ENCODE measurements at places on chromosomes 1 and 21.

DNA sequence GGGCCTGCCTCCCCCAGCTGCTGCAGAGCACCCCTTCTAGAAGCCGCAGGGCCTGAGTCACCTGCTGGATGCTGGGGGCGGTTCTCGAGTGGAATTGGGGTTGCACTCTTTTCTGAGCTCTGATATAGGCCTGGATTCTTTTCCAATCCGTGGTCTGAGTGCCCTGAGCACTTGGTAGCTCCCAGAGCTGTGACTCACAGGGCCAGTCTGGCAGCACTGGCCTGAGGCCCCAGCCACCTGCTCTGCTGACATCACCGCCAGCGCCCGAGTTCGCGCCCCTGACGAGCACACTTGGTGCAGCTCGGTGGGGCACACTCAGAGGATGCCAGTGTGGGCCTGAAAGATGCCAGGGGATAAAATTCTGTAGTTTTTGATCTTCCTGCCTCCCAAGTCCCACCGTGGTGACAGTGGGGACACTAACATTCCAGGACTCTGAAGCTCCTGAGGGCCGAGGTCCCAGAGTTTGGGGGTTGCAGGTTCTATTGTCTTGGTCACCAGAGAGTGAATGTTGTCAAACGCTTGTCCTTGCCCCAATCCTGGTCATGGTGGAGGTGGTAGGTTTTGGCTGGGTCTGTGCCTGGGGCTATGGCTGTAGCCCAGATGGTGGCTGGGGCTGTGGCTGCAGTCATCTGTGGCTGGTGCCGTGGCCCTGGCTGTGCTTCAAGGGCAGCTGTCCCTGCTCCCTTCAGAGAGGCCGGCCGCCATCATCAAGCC is 74.6 kb downstream of the OBSCN start:
- peak; percentile 93 for DNase-seq

DNA sequence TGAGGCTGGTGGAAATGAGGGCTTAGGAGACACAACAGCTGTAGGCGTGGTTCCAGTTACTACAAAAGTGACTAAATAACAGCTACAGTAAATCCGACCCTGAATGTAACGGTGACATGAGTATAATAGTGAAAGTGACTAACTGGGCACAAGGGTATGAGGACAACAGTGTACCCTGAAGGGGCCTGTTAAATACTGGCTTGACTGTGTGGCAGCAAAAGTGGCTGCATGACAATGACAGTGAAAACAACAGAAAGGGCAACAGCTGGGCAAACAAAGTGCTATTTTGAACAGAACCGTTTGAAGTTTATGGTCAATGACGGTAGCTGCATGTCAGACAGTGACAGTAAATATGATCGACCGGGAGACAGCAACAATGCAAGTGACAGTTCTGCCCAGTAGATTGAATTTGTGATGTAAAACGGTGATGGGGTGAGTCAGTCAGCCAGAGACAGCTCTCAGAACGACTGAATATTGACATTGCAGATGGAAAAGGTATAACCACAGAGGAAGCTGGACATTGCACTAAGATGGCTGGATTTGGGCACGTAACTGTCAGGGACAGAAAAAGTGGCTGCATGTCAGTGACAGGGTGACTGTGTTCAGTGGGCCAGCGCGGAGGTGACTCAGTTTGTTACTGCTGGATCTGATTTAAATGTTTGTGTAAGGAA is 1.2 kb upstream of the ZBTB40 start:
- peak; percentile 81 for DNase-seq

GRCh38 chr21:21046063-21046462 is 47.9 kb downstream of the NCAM2 start:
- no peak for DNase-seq

DNA sequence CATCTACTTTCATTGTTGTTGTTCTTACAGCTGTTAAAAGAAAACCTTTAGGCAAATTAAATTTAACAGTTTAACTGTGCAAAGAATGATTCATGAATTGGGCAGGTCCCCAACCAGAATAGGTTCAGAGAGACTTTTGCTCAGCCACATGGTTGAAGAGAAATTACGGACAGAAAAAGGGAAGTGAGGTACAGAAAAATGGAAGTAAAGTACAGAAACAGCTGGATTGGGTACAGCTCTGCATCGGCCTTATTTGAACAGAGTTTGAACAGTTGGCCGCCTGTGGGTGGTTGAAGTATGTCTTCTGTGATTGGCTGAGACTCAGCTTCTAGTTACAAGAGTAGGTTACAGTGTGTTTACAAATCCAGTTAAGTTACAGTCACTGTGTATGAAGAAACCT is 210.1 kb downstream of the FGGY start:
- peak; percentile 84 for DNase-seq

GRCh38 chr1:111487133-111487532 is 13.3 kb downstream of the C1orf162 start:
- no peak for DNase-seq

- peak; percentile 76 for DNase-seq
Measured at GRCh38 chr1:54609301-54609921, 13.9 kb downstream of the FAM151A start.

DNA sequence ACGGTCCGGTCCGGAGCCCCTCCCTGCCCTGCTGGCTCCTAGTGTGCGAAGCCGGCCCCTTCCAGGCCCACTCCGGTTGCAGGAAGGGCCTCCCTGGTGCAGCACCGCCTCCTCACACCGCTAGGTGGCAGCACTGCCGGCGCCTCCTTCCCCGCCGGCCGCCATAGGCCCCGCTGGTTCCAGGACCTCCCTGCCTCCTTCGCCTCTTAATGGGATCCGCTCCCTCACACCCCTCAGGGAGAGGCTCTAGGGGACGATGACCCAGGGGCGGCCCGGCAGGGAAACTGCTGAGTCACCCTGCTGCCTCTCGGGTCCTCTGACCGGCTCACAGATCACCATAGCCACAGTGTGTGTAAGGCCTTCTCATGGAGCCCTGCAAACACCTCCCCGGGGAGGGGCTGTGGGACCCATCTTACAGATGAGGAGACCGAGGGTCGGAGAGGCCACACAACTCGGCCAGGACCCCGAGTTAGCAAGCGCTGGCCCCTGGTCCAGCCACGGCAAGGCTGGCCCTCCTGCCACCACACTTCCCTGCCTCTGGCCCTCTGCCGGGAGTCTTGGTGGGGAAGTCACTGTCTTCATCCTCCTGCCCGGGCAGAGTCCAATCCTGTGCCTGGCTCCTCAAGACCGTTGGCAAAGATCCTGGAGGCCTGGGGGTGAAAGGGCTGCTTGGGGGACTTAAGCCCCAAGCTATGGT is 1.6 kb upstream of the AJAP1 start:
- DNase-seq: peak; percentile 5

- DNase-seq: no peak
Measured at GRCh38 chr1:208628022-208628914, 384.1 kb upstream of the PLXNA2 start.

GRCh38 chr21:32332463-32332951 is 33.9 kb downstream of the MRAP start:
- no peak for DNase-seq

DNA sequence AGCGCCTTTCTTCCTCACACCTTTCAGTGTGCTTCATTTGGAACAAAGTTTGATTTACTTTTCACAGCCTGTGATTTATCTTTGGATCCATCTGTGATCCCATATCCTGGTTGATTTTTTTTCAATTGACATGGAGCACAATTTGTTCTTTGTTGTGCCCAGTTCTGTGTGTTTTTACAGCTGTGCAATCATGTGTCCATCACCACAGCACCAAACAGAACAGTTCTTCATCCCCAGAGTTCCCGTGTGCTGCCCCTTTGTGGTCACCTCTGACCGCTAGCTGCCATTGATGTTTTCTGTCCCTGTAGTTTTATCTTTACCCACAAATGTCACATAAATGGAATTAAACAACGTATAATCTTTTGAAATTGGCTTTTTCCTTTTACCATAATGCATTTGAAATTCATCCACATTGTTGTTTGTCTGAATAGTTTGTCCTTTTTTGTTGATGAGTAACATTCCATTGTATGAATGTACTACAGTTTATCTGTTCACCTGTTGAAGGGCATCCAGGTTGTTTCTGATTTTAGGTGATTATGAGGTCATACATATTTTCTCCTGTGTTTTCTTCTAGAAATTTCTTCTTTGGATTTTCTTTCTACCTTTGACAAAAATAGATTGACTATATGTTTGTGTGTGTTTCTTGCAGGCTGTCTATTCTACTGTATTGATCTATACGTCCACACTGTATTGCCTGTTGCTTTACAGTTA is 17.4 kb downstream of the MIGA1 start:
- peak; percentile 19 for DNase-seq

GRCh38 chr1:204889681-204890383 is 19.2 kb downstream of the NFASC start:
- DNase-seq: no peak

- DNase-seq: peak; percentile 32
Measured at GRCh38 chr1:108718927-108719655, 6.4 kb downstream of the FNDC7 start.

DNA sequence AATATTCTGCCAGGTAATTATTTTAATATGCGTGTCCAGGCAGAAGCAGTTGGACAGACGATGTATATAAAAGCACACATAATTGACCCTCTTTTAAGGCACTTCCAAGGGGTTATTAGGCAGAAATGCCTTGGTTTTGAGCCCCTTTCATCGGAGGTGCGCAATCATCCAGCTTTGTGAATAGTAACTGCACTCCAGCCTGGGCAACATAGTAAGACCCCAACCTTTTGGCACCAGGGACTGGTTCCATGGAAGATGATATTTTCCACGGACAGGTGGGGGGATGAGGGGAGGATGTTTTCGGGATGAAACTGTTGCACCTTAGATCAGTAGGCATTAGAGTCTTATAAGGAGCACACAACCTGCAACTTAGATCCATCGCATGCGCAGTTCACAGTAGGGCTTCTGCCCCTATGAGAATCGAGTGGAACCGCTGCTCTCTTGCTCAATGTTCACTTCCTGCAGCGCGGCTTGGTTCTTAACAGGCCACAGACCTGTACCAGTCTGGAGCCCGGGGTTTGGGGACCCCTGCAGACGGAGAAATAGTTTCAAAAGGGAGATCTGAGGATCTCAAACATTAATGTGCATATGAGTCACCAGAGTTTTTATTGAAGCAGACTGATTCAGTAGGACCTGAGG is 1.8 kb upstream of the MCOLN2 start:
- DNase-seq: no peak

DNA sequence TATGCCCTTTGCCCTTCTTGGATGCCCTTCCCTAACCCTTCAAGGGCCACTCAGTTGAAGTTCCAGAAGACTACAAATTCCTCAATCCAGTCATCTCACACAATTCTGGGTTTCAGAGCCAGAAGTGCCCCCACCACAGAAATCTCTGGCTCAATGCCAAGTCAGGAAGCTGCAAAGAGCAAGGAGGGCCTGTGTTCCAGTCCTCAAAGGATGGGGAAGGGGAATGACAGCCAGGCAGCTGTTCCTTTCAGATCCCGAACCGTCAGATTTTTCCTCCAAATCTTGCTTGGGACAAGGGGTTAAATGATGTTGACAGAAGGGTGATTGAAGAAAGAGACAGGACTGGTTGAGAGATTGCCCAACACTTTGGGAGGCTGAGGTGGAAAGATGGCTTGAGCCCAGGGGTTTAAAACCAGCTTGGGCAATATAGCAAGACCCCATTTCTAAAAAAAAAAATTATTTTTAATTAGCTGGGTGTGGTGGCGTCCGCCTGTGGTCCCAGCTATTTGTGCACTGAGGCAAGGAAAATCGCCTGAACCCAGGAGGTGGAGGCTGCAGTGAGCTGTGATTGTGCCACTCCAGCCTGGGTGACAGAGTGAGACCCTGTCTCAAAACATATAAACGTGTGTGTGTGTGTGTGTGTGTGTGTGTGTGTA is 716 bp upstream of the HPDL start:
- DNase-seq: peak; percentile 11

DNA sequence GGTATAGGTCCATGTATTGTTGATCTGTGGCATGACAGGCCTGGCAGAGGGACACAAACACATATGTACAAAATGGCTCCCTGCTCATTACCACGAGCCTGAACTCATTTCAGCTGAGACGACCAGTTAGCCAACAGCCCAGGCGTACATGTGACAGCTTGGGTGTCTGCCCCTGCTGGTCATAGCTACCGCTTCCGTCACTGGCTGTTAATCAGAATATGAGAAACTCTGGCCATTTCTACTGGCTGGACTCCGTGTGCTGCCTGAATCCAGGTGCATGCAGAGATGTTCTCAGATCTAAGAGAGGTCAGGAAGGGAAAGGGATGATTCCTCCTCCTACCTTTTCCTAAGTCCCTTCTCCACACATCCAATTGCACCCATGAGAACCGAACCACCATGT is 144.5 kb downstream of the PBX1 start:
- DNase-seq: no peak

DNA sequence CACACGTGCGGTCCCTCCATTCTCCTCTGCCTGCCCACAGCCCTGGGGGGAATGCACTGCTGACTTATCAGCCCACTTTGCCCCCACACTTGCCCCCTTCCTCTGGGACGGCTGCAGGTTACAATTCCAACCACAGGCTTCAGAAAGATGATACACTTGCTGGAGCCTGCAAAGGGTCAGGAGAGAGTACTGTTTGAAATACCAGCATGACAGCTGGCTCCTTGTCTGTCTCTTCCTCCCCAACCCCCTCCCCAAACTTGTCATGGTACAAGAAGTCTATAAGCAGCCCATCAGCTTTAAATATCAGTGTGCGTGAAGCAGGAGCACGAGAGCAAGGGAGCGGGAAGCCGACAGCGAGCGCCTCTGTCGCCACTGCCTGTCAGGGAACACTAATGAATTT is 62.4 kb downstream of the ERI3 start:
- peak; percentile 76 for DNase-seq

DNA sequence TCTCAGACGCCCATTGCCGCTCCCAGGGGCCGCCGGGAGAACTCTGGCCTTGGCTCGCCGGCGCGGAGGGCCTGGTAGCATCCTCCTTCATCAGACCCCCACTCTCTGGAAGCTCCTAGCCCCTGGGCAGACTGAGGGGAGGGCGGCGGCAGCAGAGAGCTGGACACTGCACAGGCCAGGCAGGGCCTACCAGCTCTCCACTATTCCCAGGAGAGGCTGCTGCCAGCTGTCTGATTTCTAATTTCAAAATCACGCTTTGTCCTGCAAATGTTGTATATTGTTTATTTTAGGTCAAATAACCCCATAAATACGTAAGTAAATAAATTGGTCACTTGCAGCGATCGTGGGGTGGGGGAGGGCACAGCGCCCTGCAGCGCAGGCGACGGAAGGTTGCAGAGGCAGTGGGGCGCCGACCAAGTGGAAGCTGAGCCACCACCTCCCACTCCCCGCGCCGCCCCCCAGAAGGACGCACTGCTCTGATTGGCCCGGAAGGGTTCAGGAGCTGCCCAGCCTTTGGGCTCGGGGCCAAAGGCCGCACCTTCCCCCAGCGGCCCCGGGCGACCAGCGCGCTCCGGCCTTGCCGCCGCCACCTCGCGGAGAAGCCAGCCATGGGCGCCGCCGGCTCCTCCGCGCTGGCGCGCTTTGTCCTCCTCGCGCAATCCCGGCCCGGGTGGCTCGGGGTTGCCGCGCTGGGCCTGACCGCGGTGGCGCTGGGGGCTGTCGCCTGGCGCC is at the start of gene MTARC1:
TSS of gene MTARC1 (plus strand) at position 577 of the 732 bp plus-strand sequence. CDS start at position 609, 32 bp downstream.
- DNase-seq: peak; percentile 55

- no peak for DNase-seq
Measured at GRCh38 chr1:168466714-168467131, 77.1 kb downstream of the XCL2 start.
